GM13977 (cell line): ENCODE measurements at places on chromosomes 3 and 15.

- no peak for DNase-seq
Observed at GRCh38 chr3:25821746-25822573, 32.1 kb downstream of the OXSM start.

GRCh38 chr3:157530637-157531300 lies 27.6 kb upstream of the VEPH1 start:
- no peak for DNase-seq

- DNase-seq = no peak
Observed at GRCh38 chr15:34336231-34336990, 1.2 kb downstream of the SLC12A6 start.

DNA sequence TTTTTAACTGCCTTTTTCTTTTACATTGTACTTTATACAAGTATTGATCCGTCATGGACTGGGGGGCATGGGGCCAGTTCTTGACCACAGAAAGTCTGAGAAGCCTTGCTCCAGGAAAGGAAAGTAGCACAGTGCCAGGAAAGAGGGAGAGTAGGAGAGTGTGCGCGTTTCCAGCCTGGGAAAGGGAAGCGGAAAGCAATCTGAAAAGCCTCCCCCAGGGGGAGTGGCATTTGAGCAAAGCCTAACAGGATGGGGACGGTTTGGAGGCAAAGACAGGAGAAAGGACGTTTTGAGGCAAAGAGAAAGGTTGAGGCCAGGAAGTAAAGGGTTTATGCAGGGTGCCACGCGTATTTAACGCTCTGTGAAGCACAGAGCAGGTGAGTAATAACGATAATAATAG lies 116.9 kb downstream of the RORA start:
- no peak for DNase-seq

DNA sequence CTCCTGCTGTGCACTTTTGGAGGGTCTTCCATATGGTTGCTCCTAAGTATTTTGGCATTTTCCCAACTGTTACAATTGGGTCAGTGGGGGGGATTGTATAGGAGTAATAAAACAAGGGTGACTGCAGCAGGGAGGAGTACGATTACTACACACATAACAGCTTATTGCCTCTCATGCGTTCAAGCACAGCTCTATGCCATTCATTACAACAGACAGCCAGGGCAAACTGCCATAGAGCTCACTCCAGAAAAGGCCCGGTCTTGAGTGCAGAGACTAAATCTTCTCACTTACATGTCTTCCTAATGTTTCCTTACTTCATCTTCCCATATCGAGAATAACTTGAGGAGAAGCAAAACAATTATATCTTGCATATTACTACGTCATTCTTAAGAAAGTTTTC lies 1.4 kb upstream of the CHMP2B start:
- no peak for DNase-seq

- DNase-seq = no peak
Observed at GRCh38 chr3:27661797-27662196, 60.3 kb downstream of the EOMES start.

DNA sequence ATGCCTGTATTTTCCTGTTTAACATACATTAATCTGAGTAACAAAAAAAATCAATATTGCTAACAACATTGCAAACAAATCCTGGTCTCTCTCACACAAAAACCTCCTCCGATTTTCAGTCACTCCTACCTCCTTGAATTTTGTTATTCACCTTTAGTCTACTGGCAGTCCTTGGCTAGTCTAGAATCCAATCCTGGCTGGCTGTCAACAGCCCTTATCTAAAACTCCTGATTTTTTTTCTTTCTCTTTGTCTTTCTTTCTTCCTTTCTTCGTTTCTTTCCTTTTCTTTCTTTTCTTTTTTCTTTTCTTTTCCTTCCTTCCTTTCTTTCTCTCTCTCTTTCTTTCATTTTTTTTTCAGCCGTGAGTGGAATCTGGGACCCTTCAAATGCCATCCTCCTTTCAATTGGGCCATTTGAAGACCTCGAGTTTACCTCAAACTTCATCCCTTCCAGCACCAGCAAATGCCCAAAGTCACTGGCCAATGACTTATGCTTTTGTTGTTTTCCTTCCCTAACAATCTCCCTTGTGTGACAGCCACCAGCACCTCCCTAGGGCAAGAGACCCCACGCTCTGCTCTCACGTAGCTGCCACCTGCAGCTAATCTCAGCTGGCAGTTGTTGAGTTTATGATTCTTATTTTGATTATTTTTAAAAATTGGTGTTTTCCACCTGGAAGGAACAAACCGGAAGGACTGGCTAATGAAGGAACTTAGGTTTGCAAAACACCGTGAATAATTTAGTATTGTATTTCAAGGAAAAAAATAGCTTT lies 6.8 kb upstream of the ONECUT1 start:
- DNase-seq = peak; percentile 30

- DNase-seq = no peak
Observed at GRCh38 chr3:103059432-103059831, 624.6 kb downstream of the ZPLD1 start.

DNA sequence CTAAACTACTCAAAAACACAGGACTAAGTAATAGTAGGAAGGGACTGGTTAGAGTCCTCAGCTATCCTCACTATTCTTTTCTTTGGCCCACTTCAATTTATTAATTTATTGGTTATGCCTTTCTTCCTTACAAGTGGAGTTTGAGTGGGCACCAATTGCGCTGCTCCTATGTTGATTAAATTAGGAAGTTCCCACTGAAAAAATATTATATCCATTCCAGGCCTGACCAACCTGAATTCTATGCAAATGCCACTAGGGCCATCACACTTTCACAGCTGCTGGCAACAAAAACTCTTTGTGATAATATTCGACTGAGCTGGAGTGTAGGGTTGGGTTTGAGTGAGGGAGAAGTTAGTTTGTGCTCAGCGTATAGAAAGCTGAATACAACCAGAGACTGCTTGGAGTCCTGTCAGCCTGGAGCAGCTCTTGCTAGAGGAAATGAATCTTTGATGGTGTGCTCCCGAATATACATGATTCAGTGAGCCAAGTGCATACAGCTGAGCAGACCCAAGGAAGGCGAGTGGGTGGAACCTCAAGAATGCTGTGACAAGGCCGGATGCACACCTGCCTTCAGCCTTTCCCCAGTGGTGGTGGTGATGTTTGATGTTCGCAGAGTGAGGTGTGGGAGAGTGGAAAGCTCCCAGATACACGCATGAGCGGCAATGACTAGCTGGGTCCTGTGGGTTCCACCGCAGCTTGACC lies 1.5 kb downstream of the ARHGEF3 start:
- peak; percentile 51 for DNase-seq

DNA sequence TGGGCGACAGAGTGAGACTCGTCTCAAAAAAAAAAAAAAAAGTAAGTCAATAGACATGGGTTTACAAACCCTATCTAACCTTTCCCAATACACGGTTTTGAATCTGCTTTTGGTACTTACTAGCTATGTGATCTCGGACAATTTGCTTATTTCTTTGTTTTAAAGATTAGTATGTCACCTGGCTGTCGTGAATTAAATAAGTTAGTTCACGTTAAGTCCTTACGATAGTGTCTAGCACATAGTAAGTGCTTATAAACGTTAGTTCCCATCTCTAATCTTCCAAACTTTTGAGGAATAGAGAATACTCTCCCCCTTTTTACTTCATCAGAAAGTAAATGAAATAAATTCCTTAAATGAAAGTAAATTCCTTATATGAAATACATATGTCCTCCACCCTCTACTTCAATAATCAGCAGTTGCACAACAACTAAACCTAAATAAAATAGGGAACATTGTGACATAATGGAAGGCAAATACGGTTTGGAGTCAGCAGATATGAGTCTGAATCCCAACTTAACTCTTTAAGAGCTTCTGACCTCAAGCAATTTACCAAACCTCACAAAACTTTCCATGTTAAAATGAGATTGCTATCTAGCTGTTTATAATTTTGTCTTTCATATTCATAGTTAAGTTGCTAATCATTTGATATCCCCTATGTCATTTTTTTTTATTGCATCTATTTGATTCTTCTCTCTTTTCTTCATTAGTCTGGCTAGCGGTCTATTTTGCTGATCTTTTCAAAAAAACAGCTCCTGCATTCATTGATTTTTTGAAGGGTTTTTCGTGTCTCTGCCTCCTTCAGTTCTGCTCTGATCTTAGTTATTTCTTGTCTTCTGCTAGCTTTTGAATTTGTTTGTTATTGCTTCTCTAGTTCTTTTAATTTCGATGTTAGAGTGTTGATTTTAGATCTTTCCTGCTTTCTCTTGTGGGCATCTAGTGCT lies 134.6 kb downstream of the PEAK1 start:
- no peak for DNase-seq
